ENCODE measurements at places on chromosomes 7 and 10. TPM values are rescaled to one million over a fixed set of nuclear protein-coding genes. Genes with fewer than 3 reads are reported as not detected.
A peak's percentile ranks its signal among the peaks of the same experiment; 100 is the strongest.

DNA sequence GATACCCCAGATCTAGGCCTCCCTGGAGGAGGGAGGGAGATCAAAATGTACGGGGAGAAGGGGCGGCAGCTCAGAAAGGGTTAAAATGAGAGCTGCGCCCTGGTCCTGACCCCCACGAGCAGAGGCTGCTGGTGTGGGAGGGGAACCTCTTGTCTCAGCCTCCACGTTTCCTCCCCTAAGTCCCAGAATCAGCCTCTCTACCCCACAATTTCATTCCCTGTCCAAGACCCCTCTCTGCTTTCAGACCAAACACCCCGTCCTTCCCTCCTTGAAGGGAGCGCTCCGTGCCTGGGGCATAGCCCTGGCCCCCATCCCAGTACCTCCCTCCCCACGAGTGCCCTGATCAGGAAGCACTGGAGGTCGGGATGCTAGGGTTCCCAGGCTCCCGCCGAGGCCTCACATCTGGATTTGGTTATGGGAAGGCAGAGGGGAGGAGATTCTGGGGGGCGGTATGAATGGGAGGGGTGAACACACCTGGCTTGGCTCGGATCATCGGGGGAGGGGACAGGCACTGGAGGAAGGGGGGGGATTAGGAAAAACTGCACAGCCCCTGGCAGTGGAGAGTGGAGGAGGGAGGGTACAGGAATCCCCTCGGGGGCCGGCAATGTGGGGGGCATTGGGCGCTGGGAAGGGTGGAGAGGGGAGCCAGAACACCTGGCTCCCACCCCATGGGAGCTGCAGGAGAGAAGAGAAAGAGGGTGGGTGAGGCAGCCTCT is 2.7 kb downstream of the EPHB4 start:
- DNase-seq, result no peak

DNA sequence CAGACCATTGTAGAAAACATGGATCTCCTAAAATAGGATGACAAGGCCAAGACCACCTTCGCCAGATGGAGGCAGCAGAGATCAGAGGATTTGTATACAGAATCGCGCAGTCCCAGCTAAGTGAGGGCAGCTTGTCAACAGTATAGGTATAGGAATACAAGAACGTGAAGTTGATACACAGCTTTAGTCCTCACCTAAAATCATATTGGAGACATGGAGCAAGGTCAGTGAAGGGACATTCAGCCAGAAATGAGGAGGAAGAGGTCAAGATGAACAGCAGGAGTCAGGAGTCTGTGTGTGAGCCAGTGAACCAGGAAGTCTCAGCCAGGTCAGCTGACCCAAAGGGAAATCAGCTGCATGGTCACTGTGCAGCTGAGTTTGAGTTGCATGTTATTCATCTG is 263.4 kb upstream of the PRKCQ start:
- no peak for DNase-seq

- DNase-seq, result no peak
These were observed 7.7 kb downstream of the SLIT1 start for GRCh38 chr10:97178074-97178473.

DNA sequence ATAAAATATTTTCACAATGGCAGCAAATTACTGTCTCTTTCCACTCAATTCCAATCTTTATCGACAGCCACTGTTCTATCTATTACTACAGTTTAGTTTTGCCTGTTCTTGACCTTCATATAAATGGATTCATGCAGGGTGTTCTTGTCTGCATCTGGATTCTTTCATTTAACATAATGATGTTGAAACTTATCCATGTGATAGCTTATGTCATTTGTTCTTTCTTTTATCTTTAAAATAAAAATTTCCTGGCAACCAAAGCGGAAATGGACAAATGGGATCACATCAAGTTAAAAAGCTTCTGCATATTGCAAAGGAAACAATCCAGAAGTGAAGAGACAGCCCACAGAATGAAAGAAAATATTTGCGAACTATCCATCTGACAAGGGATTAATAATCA is 20.5 kb upstream of the DMTF1 start:
- DNase-seq, result no peak

Gene COL28A1
- total RNA-seq, result not detected

Gene MOGAT3
- not detected for total RNA-seq

Gene ABCB1
- 5.6 TPM for total RNA-seq

Gene AGBL3
- total RNA-seq, result 1.8 TPM

GRCh38 chr10:19310066-19310465 is 261.5 kb downstream of the MALRD1 start:
- DNase-seq, result no peak

DNA sequence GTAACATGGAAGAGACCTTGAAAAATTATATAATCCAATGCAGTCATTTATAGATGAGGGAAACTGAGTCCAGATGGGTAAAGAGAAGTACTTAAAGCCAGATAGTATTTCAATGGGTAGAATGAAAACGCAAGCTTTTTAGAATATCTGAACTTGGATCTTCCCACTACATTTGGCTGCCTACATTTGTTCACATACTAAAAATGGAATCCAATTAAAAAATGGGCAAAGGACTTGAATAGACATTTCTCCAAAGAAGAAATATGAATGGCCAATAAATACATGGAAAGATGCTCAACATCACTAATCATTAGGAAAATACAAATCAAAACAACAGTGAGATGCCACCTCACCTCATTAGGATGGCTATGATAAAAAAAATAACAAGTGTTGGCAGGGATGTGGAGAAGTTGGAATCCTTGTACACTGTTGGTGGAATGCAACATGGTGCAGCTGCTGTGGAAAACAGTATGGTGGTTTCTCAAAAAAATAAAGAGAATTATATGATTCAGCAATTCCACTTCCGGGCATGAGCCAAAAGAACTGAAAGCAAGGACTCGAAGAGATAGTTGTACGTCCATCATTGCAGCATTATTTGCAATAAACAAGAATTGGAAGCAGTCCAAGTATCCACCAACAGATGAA is 188.0 kb downstream of the FRMD4A start:
- DNase-seq, result no peak

DNA sequence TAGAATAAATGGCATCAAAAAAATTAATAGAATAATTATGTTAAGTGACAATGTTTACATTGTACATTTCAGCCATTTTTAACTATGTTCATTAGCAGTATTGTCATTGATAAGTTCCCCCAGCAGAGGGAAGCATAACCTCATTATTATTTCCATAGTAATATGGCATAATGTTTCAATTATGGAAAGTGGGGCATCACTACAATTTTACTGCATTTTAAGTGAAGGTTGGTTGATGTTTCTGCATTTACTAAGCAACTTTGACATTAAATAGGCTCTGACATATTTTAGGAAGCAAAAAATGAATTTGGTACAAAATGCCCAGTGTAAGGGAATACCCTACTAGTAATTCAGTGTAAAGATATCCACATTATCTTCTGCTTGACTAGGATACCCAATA is 218.3 kb downstream of the SEMA3A start:
- peak; percentile 47 for DNase-seq

- no peak for DNase-seq
These were observed 40.8 kb upstream of the HSPA12A start for GRCh38 chr10:116783011-116783655.

Gene SP4
- 37.7 TPM for total RNA-seq

DNA sequence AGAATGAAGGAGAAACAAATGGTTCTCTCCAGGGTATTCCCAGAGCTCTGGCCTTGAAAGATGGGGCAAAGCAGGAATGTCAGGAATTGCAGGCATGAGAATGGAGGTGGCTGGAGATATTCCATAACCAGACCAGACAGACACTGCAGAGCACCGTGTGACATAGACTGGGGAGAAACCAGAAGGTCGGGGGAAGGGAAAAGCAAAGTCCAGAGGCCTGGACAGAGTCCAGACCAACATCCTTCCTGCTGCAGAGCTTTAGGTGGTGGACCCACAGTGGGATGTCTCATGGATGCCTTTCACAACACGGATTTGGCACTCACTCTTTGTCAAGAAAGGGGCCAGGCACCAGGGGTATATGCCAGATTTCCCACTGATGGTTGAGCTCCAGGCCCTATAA is 177.2 kb upstream of the INHBA start:
- peak; percentile 92 for DNase-seq

GRCh38 chr10:96650958-96651357 is 64.1 kb upstream of the TM9SF3 start:
- DNase-seq, result no peak

Gene LMOD2
- total RNA-seq, result not detected

DNA sequence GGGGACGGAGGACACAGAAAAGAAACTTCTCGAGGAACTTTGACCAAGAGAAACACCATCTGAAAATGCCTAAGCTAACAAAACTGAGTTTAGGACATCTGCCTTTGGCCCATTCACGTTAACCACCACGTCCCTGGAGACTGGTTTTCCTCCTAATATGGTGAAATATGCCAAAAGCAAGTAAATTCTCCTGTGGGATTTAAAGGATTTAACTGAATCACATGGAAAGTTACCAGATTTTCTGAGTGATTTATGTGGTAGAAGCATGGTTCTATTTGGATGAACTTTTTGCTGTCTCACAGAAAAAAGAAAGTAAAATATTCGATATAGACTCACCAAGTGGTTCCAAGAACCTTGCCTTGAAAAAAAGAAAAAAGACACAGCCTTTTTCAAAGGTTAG is 30.4 kb upstream of the BMPER start:
- peak; percentile 85 for DNase-seq

Gene ATOH7
- total RNA-seq, result 0.07 TPM

DNA sequence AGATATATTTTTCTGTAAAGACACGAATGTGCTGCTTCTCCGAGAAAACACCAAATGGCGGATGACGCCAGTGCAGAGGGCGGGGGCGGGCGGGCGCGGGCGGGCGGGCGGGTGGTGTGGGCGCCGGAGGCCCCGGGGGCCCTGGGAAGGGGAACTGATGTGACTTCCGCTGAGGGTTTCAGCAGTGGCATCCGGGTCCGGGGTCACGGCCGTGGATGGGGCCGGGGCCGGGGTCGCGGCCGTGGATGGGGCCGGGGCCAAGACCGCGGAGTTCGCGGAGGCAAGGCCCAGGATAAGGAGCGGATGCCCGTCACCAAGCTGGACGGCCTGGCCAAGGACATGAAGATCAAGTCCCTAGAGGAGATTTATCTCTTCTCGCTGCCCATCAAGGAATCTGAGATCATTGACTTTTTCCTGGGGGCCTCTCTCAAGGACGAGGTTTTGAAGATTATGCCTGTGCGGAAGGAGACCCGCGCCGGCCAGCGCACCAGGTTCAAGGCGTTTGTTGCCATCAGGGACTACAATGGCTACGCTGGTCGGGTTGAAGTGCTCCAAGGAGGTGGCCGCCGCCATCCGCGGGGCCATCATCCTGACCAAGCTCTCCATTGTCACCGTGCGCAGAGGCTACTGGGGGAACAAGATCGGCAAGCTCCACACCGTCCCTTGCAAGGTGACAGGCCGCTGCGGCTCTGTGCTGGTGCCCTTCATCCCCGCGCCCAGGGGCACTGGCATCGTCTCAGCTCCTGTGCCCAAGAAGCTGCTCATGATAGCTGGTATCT is 20.3 kb upstream of the IGF2BP3 start:
- DNase-seq, result peak; percentile 47

- peak; percentile 86 for DNase-seq
These were observed 14.6 kb downstream of the LRRC17 start for GRCh38 chr7:102927312-102927933.

- peak; percentile 87 for DNase-seq
These were observed 87.5 kb upstream of the NRP1 start for GRCh38 chr10:33421789-33422462.

Gene CREB3L2
- 16.5 TPM for total RNA-seq

DNA sequence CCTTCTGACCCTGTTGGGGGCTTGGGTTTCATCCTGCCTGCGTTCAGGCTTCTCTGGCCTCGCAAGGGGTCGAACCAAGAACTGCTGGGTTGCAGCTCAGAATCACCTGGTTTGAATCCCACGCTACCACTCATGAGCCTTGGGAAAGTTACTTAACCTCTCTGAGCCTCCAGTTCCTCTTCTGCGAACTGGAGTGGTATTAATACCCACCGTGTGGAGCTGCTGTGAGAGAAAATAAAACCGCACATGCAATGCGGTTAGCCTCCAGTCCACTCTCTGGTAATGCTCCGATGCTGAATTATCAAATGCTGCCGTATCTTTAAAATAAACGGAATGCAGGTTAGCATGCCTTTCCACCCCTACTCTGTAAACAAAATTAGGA is 171.9 kb downstream of the ARHGAP12 start:
- no peak for DNase-seq

GRCh38 chr10:113180401-113181154 is 230.5 kb downstream of the TCF7L2 start:
- no peak for DNase-seq

DNA sequence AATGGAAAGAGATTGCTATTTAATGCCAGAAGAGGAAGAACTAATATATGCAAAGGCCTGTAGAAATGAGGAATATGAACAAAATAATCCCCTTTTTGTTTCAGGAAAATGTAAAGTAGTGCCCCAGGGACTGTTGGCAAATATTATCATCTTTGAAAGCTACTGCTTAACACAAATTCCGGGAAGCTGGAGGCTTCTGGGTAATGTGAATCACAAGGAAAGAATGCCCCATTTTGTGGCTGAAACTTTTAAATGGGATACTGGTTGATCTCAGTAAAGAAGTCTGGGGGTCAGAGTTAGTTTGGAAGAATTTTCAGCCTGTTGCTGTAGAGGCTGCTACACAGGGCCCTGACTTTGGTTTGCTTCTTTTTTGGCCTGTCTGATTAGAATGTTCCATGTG is 141.0 kb downstream of the PTEN start:
- DNase-seq, result peak; percentile 67

GRCh38 chr7:107162475-107162874 is 6.3 kb upstream of the HBP1 start:
- peak; percentile 20 for DNase-seq

DNA sequence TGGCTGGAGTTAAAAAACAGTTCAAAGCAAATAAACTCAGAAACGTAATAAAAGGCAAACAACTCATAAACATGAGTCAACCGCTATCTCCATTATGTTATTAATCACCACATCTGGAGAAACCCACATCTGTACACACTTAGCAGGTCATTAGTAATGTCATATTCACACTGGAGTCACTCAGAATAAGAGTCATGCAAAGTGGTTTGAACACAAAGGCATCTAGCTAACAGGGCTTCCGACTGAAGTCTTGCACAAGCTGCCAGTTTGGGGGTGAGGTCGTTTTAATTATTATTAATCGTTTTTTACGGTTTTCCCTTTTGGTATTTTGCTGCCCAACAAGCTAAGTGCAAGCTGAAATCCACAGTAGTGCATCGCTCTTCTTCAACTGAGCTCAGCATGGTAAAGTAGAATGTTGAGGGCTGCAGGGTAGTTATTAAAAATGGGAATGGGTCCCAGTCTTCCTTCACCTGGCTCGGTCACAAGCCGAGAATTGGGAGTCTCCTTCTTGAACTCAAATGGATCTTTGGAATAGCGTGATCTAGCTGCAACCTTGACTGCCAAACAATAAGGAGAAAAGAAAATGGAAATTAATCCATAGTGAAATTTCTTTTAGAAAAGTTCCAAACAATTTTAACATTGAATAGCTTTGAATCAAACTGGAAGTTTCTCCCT is 663.5 kb downstream of the KCNMA1 start:
- peak; percentile 67 for DNase-seq

- no peak for DNase-seq
These were observed 865.9 kb downstream of the LRMDA start for GRCh38 chr10:76297358-76297757.

Gene POLR2J2
- total RNA-seq, result not detected

- DNase-seq, result peak; percentile 65
These were observed 181.4 kb downstream of the GNAT3 start for GRCh38 chr7:80330434-80330833.

All from M059J (cell line).